H1 (cell line): ENCODE measurements at places on chromosomes 7 and 10.

GRCh38 chr7:88293866-88294265 is 12.8 kb downstream of the STEAP4 start:
- no peak overlapping the region for H3K27ac ChIP-seq
- H3K4me1 ChIP-seq = no peaks in the 10 kb centered on the region
- H3K27me3 ChIP-seq = no peaks in the 10 kb centered on the region
- H3K4me3 ChIP-seq = no peak overlapping the region
- H3K36me3 ChIP-seq = no peaks in the 10 kb centered on the region

DNA sequence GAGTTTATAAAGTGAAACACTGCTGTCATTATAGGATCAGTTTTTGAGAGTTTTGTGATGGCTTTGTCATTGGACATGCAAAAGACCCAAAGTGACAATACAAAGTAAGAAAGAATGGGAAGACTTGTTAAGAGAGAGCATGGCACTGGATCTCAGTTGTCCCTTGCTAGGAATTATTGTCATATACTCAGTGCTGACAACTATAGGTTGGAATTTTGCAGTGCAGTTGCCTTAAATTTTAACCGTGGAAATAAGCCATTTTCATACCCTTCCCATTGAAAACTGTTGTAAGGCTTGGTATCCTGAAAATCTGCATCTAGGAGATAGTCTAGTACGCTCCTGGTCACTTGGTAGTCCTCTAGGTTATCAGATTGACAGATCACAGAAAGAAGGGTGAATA is 1156.7 kb downstream of the GATA3 start:
- DNase-seq = no peak
- H3K36me3 ChIP-seq = no peaks in the 10 kb centered on the region
- no peak overlapping the region for H3K4me3 ChIP-seq
- H3K4me1 ChIP-seq = no peaks in the 10 kb centered on the region

GRCh38 chr10:20065814-20066213 is 249.6 kb downstream of the PLXDC2 start:
- H3K4me1 ChIP-seq = no peaks in the 10 kb centered on the region
- H3K4me3 ChIP-seq = no peak overlapping the region
- H3K27me3 ChIP-seq = no peaks in the 10 kb centered on the region
- DNase-seq = no peak
- H3K27ac ChIP-seq = no peak overlapping the region
- peaks cover 9% of the 10 kb centered on the region; the same call in 1 of the 2 replicates for H3K36me3 ChIP-seq

DNA sequence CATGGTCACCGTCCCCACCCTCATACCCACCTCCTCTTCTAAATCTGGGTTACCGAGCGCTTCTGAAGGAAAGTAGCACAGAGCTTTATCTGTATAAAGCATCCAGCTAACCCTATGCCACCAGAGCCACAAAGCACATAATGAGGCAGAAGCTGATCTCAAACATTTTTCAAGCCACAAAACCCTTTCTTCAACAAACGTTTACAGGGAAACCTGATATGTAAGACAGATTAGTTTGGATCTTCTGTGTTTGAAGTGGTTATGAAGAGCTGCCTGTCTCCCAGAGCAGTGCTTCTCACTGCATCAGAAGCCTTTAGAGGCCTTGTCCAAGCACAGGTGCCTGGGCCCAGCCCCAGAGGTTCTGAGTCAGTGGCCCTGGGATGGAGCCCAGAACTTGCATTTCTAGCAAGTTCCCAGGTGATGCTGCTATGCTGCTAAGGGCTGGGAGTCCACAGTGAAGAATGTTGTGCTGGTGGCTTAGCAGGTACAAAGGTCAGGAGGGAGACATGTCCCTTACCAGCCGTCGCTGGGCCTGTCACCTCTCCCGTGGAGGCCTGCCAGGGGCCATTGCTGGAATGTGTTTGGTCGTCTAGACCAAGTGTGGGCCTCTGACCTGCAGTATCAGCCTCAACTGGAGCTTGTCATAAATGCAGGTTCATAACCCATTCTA is 90.4 kb downstream of the TAF3 start:
- no peaks in the 10 kb centered on the region for H3K27me3 ChIP-seq
- no peak for DNase-seq
- peaks cover 3% of the 10 kb centered on the region for H3K4me1 ChIP-seq

- H3K36me3 ChIP-seq = no peaks in the 10 kb centered on the region
- no peak for DNase-seq
- H3K4me3 ChIP-seq = no peak overlapping the region
- H3K4me1 ChIP-seq = no peaks in the 10 kb centered on the region
Measured at GRCh38 chr10:62732841-62733653, 71.5 kb upstream of the ADO start.

DNA sequence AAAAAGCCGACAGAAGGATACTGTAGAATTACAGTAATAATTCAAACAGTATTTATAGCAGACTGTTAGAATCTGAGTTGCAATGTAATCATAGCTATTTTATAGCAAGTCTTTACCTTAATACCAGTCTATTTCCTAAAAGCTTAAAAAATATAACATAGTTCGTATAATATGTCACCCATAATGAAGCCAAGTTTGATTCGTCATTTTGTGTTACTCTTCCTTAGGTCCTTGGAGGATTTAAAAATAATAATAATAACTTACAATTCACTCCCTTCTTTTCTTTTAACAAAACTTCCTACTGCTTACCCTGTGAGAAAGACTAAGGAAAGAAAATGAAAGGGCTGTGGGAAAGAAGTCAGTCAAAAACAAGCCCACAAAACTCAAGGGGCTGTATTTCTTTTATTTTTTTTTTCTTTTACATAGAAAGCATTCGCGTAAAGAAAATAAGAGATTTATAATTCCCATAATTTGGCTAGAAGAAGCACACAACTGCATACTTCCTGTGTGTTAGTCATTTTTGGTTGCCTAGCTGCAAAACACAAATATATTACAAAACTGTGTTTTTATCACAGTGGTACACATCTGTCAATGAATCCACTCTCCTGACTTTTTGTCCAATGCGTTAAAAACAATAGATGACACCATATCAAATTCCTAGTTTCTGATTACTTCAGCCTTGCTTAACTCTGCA is 187.2 kb upstream of the CELF2 start:
- H3K27me3 ChIP-seq = no peaks in the 10 kb centered on the region
- no peak overlapping the region for H3K4me3 ChIP-seq

GRCh38 chr7:11775401-11775800 is 56.6 kb downstream of the THSD7A start:
- H3K4me1 ChIP-seq = no peaks in the 10 kb centered on the region
- H3K27me3 ChIP-seq = no peaks in the 10 kb centered on the region
- DNase-seq = no peak
- no peak overlapping the region for H3K4me3 ChIP-seq
- H3K36me3 ChIP-seq = no peaks in the 10 kb centered on the region

- no peaks in the 10 kb centered on the region for H3K27me3 ChIP-seq
- H3K36me3 ChIP-seq = peaks cover 81% of the 10 kb centered on the region
- H3K27ac ChIP-seq = 0 out of 2 replicates have a peak overlapping the region, but pooled peaks have one; percentile 12
- DNase-seq = no peak
- no peak overlapping the region for H3K4me3 ChIP-seq
Measured at GRCh38 chr10:112966194-112966855, 16.3 kb downstream of the TCF7L2 start.

DNA sequence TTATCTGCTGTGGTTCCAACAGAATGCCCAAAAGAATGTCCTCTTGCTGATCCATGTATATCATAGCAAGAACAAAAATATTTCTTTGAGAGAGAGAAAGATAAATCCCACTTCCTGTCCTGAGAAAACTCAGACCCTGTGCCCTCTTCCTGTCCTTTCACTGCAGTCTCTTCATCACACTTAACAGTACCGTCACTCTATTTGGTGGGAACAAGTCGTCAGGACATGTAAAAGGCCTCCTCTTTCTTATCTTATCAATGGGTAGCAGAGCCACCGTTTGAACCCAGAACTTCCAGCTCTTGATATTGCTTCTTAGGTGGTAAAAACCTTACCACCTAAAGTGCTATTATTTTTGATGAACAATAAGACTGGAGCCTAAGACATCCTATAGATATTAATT is 43.9 kb downstream of the CHRM2 start:
- no peak overlapping the region for H3K27ac ChIP-seq
- H3K36me3 ChIP-seq = no peaks in the 10 kb centered on the region
- no peaks in the 10 kb centered on the region for H3K27me3 ChIP-seq
- no peak overlapping the region for H3K4me3 ChIP-seq

- DNase-seq = no peak
- H3K4me3 ChIP-seq = no peak overlapping the region
- H3K27me3 ChIP-seq = no peaks in the 10 kb centered on the region
- no peaks in the 10 kb centered on the region for H3K36me3 ChIP-seq
Measured at GRCh38 chr7:135889823-135890222, 87.3 kb downstream of the MTPN start.

- no peaks in the 10 kb centered on the region for H3K4me1 ChIP-seq
- DNase-seq = no peak
- H3K27me3 ChIP-seq = no peaks in the 10 kb centered on the region
- H3K36me3 ChIP-seq = no peaks in the 10 kb centered on the region
- no peak overlapping the region for H3K27ac ChIP-seq
Measured at GRCh38 chr7:123242467-123243092, 42.8 kb upstream of the SLC13A1 start.

- no peak overlapping the region for H3K4me3 ChIP-seq
- H3K36me3 ChIP-seq = no peaks in the 10 kb centered on the region
- no peak for DNase-seq
Measured at GRCh38 chr7:370259-370625, 80.3 kb downstream of the FOXL3 start.

DNA sequence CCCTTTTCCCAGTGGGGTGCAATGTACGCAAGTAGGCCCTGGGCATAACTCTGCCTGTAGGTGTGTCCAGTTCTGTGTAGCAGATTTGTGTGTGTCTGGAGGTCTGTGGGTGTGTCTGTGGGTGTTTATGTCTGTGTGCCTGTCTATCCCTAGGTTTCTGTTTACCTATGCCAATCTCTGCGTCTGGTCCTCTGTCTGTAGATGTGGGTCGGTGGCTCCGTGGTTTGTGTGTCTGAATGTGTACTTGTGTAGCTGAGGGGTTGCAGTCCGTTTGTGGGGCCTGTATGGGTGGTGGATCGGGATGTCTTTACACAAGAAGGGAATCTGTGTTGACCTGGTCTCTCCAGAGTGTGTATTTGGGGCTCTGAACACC is 932 bp downstream of the NYAP1 start:
- peaks cover 8% of the 10 kb centered on the region for H3K4me1 ChIP-seq
- no peak overlapping the region for H3K27ac ChIP-seq
- H3K4me3 ChIP-seq = peak overlapping the region; percentile 68; the same call in 1 of the 2 replicates

DNA sequence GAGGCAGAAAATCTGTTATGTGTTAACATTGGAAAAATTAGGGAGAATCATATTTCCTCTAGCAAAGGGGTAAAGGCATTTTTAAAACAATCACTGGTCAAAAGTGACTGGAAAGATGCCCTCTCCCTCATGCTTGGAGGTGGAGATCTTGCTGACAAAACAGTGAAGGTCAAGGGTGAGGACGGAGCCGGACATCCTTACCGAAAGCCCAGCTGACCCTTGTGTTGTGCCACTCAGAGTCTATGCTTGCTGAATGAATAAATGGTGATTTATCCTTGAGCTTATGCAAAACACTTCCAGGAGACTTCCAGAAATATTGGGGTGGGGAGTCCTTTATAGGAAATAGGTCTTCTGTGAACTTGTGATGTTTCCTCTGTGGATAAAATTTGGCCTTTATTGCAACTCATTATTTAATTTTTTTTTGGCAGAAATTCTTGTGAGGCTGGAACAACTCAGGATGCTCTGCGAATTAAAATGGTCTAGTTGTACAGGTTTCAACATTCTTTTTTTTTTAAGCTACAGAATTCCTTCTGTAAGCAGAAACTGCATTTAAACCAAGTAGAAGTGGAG is 28.3 kb upstream of the ELMO1 start:
- H3K4me1 ChIP-seq = 0 out of 2 replicates have a peak, but pooled peaks cover 6% of the 10 kb centered on the region
- H3K27me3 ChIP-seq = no peaks in the 10 kb centered on the region
- no peak for DNase-seq
- H3K4me3 ChIP-seq = no peak overlapping the region
- H3K36me3 ChIP-seq = no peaks in the 10 kb centered on the region

GRCh38 chr7:81165070-81165469 is 246.2 kb upstream of the SEMA3C start:
- H3K36me3 ChIP-seq = no peaks in the 10 kb centered on the region
- no peak overlapping the region for H3K27ac ChIP-seq

DNA sequence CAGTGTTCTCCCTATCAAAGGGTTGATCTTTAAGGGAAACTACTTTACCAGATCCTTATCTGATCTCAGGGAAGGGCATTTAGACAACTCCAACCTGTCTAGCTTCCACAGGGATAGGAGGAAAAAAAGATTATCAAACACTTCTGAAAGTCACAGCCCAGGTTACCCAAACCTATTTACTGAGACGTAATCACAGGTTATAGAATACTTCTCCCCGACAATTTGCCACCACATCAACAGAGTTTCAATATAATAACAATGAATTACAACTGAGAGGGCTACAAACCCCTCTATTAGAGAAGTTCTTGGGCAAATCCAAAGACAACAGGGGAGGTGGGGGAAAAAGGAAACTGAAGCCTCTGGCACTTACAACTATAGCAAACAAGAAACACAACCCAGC is 26.3 kb downstream of the CFAP70 start:
- no peak overlapping the region for H3K27ac ChIP-seq
- no peaks in the 10 kb centered on the region for H3K36me3 ChIP-seq
- DNase-seq = no peak

GRCh38 chr7:85714043-85714578 is 527.3 kb upstream of the SEMA3D start:
- no peaks in the 10 kb centered on the region for H3K27me3 ChIP-seq
- no peak overlapping the region for H3K4me3 ChIP-seq
- DNase-seq = no peak
- H3K36me3 ChIP-seq = no peaks in the 10 kb centered on the region

DNA sequence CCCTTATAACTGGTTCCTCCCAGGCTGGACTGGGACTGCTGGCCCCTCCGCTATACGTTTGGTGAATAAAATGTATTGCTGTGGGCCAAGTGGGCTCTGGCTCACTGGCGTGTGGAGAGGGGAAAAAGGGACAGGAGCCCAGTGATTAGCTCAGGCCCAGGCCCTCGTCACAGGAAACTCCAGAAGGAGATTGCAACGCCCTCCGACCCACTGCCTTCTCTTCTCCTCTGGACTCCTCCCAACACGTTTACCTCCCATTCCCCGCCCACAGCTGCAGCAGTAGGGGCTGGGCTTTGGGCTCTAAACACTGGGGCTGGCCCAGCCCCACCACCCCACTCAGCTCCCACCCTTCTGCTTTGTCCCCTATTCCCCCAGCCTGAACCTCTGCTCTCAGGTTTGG is 173.9 kb downstream of the NEURL1 start:
- H3K36me3 ChIP-seq = no peaks in the 10 kb centered on the region
- no peak overlapping the region for H3K4me3 ChIP-seq
- no peaks in the 10 kb centered on the region for H3K27me3 ChIP-seq
- DNase-seq = no peak
- peaks cover 10% of the 10 kb centered on the region for H3K4me1 ChIP-seq

GRCh38 chr7:2219136-2219535 is 13.6 kb downstream of the MAD1L1 start:
- no peak for DNase-seq
- H3K27ac ChIP-seq = no peak overlapping the region
- no peaks in the 10 kb centered on the region for H3K4me1 ChIP-seq
- H3K27me3 ChIP-seq = no peaks in the 10 kb centered on the region

DNA sequence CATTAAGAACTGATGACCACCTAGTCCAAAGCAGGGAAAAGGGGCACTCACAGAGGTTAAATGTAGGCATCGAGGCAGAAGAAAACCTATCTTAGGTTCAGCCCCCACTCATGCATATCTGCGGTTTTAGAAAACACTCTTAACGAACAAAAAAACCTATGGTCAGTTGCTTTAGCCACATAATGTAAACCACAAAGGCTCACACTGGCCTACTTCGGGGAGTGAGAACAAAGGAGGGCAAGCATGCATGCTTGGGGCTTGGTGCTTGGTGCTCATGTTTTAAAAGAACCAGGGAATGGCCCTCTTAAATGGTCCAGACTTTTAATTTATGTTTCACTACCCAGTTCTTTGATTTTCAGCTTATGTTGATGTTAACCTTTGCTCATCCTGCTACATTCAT is 14.2 kb downstream of the INSYN2A start:
- no peak overlapping the region for H3K27ac ChIP-seq
- no peak overlapping the region for H3K4me3 ChIP-seq
- H3K4me1 ChIP-seq = no peaks in the 10 kb centered on the region
